ENCODE measurements at places on chromosomes 3 and 15.

- DNase-seq: no peak
These were observed 11.1 kb upstream of the PLXND1 start for GRCh38 chr3:129617381-129618185.

DNA sequence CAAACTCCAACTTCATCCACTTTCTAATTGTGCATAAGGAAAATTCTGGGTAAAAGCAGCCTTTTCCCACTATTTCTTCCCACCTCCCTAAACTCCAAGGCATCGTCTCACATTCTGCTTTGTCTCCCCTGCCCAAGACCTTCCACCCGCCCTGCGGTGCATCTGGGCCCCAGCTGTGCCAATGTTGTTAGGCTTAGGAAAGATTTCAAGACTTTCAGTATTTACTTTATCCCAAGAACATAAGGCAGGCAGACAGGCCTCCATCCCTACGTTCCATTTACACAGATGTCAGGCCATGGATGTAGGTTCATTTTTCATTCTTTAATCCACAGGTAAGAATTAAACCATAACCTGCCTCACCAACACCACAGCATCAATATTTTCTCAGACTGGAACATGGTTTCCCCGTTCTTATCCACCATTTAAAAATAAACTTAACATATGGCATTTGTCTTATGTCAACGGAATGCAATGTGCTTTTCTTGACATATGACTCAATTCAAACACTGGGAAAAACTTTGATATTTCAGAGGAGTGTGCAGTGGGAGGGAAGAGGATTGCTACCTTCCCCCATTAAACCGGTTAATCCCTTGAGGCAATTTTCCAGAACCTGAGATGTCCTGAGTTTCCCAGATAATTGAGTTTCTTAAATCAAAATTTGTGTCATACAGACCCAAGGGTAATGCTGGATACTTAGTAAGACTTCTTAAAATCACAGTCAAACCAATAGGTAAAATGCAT is 238.0 kb upstream of the LRIG1 start:
- no peak for DNase-seq

GRCh38 chr15:58432401-58432800 is 610 bp downstream of the LIPC start:
- DNase-seq: no peak

DNA sequence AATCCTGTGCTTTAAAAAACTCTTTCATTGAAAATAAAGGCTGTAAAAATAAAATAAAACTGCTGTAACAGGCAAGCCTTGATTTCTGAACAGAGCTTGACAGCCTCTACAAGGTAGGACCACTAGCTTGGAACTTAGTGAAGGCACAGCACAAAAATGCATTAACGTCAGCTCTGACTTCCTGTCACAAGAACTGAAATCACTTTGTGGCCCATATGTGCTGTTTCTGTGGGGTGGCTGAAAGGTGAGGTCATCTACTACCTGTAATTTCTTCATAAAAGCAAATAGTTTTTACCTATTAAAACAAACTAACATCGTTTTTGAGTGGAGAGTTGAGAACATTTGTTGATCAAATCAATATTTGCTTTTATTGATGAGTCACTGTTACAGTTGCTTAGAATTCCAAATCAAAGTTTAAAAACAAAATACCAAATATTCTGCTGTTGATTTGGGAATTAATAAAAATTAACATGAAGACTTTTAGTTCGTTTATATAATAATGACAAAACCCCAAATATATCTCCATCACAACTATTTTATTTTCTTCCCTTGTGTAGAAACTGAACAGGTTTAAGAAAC is 1034.1 kb downstream of the MCTP2 start:
- no peak for DNase-seq

- DNase-seq: no peak
These were observed 59.6 kb downstream of the SPRED1 start for GRCh38 chr15:38312190-38312589.

DNA sequence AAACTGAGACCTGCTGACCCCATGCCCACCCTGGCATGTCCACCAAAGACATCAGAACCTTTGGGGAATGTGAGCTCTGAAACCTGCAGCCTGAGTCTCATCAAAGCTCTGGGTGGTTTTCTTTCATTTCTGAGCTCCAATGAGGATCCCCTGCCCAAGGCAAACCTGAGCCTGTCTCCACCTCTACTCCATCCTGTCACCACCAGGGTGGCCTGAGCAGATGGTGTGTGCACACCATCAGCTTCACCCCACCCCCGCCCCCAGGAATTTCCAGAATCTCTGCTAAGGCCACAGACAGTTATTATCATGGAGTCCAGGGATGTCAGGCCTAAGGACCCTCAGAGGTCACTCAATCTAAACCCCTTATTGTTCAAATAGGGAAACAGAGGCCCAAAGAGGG is 1.3 kb downstream of the XIRP1 start:
- no peak for DNase-seq

GRCh38 chr3:27642796-27643195 is 79.3 kb downstream of the EOMES start:
- DNase-seq: no peak

DNA sequence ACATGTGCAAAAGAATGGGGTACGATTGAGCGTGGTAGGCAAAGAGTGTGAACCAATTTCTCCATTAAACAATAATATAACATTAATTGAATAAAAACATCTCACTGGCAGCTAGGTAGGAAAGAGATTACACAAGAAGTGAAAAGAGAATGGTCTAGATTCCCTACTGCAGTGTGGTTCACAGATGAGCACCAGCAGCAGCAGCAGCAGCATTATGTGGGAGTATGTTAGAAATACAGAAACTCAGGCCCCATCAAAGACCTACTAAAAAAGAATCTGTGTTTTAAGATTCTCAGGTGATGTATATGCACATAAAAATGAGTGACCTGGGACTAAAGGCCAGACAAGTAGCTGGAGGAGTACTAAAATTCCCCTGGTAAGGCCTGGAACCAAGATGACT is 118.2 kb downstream of the ADAM10 start:
- DNase-seq: no peak

- no peak for DNase-seq
These were observed 46.5 kb upstream of the FSTL1 start for GRCh38 chr3:120497336-120497735.

DNA sequence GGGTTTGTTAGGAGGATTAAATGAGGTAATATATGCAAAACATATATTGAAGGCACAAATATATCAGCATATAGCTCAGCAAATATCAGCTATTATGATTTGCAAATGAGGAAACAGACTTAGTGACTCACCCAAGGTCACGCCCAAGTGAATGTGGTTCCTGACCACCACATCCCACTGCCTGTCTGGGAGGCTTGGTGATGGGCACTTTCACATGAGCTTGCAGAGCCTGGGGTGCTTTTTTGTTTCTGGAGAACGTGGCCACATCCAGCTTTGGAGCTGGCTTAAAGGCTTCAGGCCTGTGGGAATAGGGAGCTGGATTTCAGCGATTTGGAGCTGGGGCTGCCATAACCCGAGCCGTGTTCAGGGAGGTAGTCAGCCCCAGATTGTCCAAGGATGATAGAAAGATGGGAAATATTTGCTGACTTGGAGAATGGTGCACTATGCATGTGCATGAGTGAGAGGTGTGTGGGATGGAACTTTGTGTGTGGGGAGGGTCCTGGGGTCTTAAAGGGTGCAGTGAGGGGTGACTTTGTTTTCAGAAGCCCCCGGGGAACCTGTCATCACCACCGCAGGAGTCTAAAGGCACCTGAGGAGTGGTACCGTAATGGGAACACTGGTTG is 12.0 kb upstream of the FGD5 start:
- no peak for DNase-seq

- no peak for DNase-seq
These were observed 94.0 kb downstream of the ARPP21 start for GRCh38 chr3:35733341-35733740.

DNA sequence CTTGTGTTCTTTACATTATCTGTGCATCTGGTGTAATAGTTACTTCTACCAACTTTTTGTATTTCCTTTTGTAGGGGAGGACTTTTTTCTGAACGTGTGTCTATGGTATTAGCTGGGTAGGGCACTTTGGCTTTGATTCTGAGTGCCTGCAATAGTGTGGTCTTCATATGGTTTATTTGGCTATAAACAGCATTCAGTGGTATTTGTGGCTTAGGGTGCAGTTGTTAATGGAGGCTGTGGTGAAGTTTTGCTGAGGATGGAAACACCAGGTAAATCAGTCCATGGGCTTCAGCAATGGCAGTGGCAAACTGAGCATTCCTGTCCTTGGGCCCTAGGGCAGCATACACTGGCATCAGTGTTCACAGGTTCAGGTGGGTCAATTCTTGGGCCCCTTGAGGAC is 230.6 kb upstream of the CTNNB1 start:
- no peak for DNase-seq

DNA sequence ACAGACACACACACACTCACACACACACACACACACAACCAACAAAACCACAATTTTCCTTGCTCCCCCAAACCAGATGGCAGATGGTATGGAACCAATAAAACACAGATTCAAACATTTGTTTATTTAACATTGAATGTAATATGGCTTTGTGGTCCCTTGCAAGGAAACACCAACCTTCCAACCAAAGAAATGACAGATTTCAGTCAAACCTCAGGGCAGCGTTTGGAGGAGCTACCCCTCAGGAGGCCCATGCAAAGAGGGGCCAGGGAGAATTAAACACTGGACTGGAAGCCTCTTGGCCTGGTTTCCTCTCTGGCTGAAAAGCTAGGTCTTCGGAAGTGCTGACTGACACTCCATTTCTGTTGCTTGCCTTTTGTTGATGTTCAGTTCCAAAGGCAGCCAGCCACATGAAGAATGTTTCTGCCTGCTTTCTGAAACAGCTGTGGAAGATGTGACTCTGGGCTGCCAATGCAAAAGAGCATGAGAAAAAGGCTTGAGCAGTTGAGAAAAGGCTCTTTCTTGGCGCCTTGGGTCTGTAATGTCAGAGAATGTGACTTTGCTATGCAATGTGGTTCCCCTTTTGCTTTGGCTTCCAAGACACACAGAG is 296.1 kb downstream of the RPLP1 start:
- no peak for DNase-seq

- DNase-seq: no peak
These were observed 285.9 kb upstream of the BCHE start for GRCh38 chr3:166123088-166123487.

GRCh38 chr3:111581403-111582119 is 13.6 kb downstream of the ZBED2 start:
- DNase-seq: no peak

DNA sequence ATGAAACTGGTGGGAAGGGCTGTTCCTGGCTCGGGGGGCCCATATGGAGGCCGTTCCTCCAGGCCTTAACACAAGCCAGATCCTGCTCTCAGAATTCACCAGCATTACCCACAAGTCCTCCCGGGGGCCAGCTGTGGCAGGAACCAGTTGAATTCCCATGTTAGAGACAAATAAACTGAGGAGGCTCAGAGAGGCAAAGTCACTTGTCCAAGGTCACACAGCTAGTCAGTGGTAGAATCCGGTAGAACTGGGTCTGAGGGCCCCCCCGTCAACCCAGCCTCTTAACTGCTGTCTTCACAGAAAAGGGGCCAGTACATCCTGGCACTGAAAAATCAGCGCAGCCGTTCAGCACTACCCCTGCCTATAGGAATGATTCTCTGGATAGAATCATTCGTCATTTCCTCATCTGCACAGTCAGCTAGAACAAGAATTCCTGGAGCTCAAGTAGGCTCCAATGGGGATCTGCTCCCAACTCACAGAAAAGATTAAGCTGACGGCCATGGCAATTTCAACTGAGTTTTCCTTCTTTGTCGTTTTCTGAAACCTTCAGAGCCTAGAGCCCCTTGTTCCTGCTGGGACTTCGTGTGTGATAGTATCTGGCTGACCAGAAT is 12.2 kb upstream of the TSEN2 start:
- DNase-seq: no peak

DNA sequence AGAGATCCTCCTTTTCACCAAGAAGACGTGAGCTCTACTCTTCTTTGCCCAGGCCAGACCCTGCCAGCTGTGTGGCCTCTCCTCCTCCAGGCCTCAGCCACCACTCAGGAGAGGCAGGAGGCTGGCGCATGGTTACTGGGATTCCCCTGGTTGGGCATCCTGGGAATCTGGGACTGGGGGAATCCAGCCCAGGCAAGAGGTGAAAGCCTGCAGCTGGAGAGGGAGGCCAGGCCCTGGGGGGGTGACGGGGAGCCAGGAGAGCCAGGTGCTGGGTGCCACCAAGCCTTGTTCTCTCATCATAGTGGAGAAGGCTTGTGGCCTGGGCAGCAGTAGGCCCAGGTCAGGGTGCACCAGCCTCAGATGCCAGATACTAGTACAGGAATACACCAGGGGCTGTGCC is 6.2 kb downstream of the CCDC9B start:
- DNase-seq: no peak

DNA sequence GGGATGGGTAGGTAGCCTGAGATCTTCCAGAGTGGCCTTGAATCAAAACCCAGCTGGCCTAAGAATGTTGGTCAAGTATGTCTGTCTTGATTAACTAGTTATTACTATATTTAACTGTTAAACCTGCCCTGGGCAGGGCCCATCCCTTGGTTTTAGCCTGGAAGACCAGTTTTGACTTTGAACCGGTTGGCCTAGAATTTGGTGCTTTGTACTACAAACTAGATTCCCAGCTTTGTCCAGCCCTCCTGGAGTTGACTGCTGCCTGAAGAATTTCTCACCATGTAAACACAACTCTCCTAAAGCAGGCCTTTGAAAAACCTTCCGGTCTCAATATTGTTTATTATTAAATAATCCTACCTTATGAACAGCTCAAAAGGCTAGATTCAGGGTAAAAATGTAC is 16.0 kb downstream of the C15orf62 start:
- no peak for DNase-seq

DNA sequence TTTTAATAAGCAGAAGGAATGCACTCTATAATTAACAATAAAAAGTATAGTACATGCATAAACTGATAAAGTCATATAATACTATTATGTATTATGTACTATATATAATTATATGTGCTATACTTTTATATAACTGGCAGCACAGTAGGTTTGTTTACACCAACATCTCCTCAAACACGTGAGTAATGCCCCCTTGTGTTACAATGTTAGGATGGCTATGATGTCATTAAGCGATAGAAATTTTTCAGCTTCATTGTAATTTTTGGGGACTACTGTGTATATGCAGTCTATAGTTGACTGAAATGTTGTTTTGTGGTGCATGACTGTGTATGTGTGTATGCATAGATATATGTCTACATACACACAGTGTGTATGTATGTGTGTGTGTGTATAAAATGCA is 100.6 kb downstream of the SLMAP start:
- no peak for DNase-seq

GRCh38 chr3:171309906-171310359 is 150.3 kb downstream of the TNIK start:
- DNase-seq: no peak

Measured in CD8-positive, alpha-beta memory T cell (primary cell).